ENCODE measurements at places on chromosomes 3 and 15. TPM values are rescaled to one million over a fixed set of nuclear protein-coding genes. Genes with fewer than 3 reads are reported as not detected.

DNA sequence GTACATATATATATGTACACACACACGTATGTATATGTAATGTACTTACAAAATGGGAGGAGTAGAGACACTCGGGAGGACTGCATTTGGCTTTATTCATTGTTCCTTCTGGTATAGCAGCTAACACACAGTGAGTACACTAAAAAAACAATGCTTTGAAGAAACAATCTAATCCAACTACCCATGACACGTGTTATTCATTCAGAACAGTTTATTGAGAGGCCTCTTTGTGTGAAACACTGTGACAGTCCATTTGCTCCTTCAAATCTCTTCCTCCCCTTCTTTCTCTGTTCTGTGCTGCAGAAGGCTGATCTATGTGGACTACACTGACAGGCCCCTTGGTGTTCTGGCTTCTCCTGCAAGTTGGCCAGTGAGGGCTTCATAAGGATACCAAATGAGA is 1075.9 kb upstream of the CFAP20DC start:
- no peak overlapping the region for H3K4me3 ChIP-seq
- no peaks in the 10 kb centered on the region for H3K4me1 ChIP-seq
- no peaks in the 10 kb centered on the region for H3K36me3 ChIP-seq
- no peak for DNase-seq
- H3K27me3 ChIP-seq, result no peaks in the 10 kb centered on the region
- H3K27ac ChIP-seq, result no peak overlapping the region

DNA sequence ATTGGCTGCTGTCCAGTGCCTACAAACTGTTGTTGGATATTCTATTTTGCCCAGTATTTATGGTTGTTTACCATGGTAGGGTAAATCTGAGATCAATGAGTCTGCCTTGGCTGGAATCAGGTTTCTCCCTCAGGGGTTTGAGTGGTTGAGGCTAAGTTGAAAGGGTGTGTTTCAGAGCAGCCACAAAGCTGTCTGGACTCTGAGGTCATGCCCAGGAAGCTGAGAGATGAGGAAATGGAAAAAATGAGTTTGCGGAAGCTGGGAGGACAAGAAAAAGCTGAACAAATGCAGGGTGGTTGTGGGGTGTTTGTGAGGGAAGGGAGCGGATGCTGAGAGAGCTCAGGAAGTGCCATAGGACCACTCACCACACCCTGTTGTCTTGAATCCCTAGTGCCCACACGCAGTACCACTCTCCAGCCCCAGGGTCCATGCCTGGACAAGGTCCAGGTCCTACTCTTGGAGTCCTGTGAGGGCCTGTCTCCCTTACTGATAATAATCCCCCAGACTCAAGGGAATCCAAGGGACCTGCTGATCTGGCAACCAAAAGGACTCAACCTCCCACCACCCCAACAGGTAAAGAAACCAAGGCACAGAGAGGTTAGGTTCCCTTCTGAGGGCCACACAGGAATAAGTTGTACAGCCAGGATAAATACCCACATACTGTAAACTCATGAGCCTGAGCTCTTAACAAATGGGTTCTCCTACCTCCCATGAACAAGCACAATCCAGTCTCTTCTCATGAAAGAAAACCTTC is 81.6 kb downstream of the PPCDC start:
- peaks cover 13% of the 10 kb centered on the region for H3K4me1 ChIP-seq
- H3K27me3 ChIP-seq, result no peaks in the 10 kb centered on the region

DNA sequence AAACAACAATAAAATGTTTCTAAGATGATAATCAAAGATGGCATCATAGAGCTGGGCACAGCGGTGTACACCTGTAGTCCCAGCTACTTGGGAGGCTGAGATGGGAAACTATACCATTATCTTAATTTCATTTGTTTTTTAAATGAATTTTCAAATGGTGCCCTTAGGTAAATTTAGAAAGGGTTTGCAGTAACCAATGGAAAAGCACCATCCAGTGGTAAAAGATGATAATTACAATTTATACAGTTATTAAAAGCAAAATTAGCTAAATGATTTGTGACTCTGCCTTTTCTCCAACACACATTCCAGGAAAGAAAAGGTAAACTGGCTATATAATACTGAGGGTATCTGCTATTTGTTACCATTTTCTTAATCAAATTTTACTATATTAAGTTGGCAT is 14.4 kb upstream of the ANKRD28 start:
- no peaks in the 10 kb centered on the region for H3K27me3 ChIP-seq
- no peak overlapping the region for H3K27ac ChIP-seq
- no peaks in the 10 kb centered on the region for H3K36me3 ChIP-seq
- no peak for DNase-seq
- no peaks in the 10 kb centered on the region for H3K4me1 ChIP-seq

GRCh38 chr3:194117104-194117845 is 18.7 kb upstream of the HES1 start:
- no peak overlapping the region for H3K4me3 ChIP-seq
- no peak for DNase-seq
- H3K27me3 ChIP-seq, result no peaks in the 10 kb centered on the region
- H3K36me3 ChIP-seq, result no peaks in the 10 kb centered on the region

- H3K36me3 ChIP-seq, result no peaks in the 10 kb centered on the region
- H3K4me3 ChIP-seq, result no peak overlapping the region
- no peaks in the 10 kb centered on the region for H3K4me1 ChIP-seq
Measured at GRCh38 chr3:44825264-44825925, 36.3 kb upstream of the TMEM42 start.

GRCh38 chr3:134659391-134660045 is 8.7 kb upstream of the KY start:
- H3K36me3 ChIP-seq, result no peaks in the 10 kb centered on the region
- no peak for DNase-seq
- H3K27ac ChIP-seq, result no peak overlapping the region
- H3K27me3 ChIP-seq, result no peaks in the 10 kb centered on the region
- H3K4me1 ChIP-seq, result no peaks in the 10 kb centered on the region
- no peak overlapping the region for H3K4me3 ChIP-seq

DNA sequence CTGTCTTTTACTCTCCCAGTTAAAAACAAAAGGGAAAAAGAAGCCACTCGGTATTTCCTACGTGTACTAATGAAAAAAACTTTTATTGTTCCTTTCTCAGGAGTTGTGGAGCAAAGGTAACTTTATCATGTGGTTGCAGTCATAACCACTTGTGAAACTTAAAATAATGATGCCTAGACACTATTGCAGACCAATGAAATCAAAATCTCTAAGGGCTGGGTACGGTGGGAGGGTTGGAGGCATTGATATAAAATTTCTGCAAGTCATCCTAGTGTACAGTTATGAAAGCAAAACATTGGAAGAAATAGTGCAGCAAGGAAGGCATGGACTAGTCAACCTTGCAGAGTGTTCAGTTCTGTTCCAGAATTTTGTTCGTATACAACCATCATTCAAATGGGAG is 808.8 kb downstream of the TUSC7 start:
- H3K4me1 ChIP-seq, result no peaks in the 10 kb centered on the region
- H3K27me3 ChIP-seq, result no peaks in the 10 kb centered on the region
- H3K36me3 ChIP-seq, result no peaks in the 10 kb centered on the region
- DNase-seq, result no peak
- H3K27ac ChIP-seq, result no peak overlapping the region
- H3K4me3 ChIP-seq, result no peak overlapping the region

- H3K4me1 ChIP-seq, result no peaks in the 10 kb centered on the region
- no peak overlapping the region for H3K27ac ChIP-seq
- H3K27me3 ChIP-seq, result no peaks in the 10 kb centered on the region
- no peak overlapping the region for H3K4me3 ChIP-seq
- DNase-seq, result no peak
Measured at GRCh38 chr3:134839990-134840389, 44.9 kb downstream of the EPHB1 start.

- H3K27ac ChIP-seq, result no peak overlapping the region
- no peaks in the 10 kb centered on the region for H3K36me3 ChIP-seq
- no peaks in the 10 kb centered on the region for H3K4me1 ChIP-seq
Measured at GRCh38 chr3:9020426-9020825, 57.2 kb upstream of the RAD18 start.

GRCh38 chr3:99534951-99535704 is 103.3 kb upstream of the COL8A1 start:
- DNase-seq, result no peak
- H3K4me1 ChIP-seq, result peaks cover 5% of the 10 kb centered on the region
- H3K36me3 ChIP-seq, result no peaks in the 10 kb centered on the region
- no peaks in the 10 kb centered on the region for H3K27me3 ChIP-seq
- no peak overlapping the region for H3K27ac ChIP-seq

DNA sequence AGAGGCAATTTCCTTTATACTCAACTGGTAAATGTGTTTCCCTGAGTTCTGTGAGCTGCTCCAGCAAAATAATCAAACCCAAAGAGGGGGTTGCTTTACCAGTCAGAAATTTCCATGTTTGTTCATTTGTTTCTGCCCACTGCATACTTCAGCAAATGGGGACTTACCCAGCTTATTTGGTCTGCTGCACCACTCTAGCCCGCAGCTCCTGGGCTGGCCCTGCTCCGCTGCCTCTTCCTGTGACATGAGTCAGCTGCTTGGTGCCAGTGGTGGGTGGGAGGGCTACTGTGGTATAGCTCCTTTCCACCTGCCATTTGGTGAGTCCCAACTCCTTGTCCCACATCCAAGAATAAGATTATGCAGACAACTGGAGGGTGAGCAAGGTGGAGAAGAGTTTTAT is 644.2 kb downstream of the MCTP2 start:
- H3K4me1 ChIP-seq, result no peaks in the 10 kb centered on the region
- no peaks in the 10 kb centered on the region for H3K27me3 ChIP-seq
- no peak overlapping the region for H3K4me3 ChIP-seq
- no peaks in the 10 kb centered on the region for H3K36me3 ChIP-seq
- DNase-seq, result no peak
- no peak overlapping the region for H3K27ac ChIP-seq

GRCh38 chr3:184811999-184812661 is at the start of gene VPS8:
Gene VPS8 (plus strand): TSS chr3:184812166. CDS start chr3:184824633, 12,467 bp downstream.
- H3K4me1 ChIP-seq, result no peaks in the 10 kb centered on the region
- no peaks in the 10 kb centered on the region for H3K36me3 ChIP-seq
- no peaks in the 10 kb centered on the region for H3K27me3 ChIP-seq
- peak within 1 kb of the TSS; percentile 93 for H3K4me3 ChIP-seq
- peak; percentile 82 for DNase-seq

- no peak for DNase-seq
- peaks cover 2% of the 10 kb centered on the region for H3K4me1 ChIP-seq
- H3K27ac ChIP-seq, result no peak overlapping the region
- H3K27me3 ChIP-seq, result no peaks in the 10 kb centered on the region
Measured at GRCh38 chr3:132321304-132321703, 4.1 kb downstream of the ACP3 start.

GRCh38 chr15:68275165-68275746 is 2.3 kb upstream of the FEM1B start:
- H3K36me3 ChIP-seq, result no peaks in the 10 kb centered on the region
- no peaks in the 10 kb centered on the region for H3K27me3 ChIP-seq
- DNase-seq, result no peak
- peaks cover 34% of the 10 kb centered on the region for H3K4me1 ChIP-seq

- no peaks in the 10 kb centered on the region for H3K4me1 ChIP-seq
- DNase-seq, result no peak
- no peaks in the 10 kb centered on the region for H3K27me3 ChIP-seq
- no peak overlapping the region for H3K27ac ChIP-seq
- no peaks in the 10 kb centered on the region for H3K36me3 ChIP-seq
- no peak overlapping the region for H3K4me3 ChIP-seq
Measured at GRCh38 chr3:87006844-87007439, 16.0 kb upstream of the VGLL3 start.

- no peak overlapping the region for H3K27ac ChIP-seq
- no peaks in the 10 kb centered on the region for H3K27me3 ChIP-seq
- no peaks in the 10 kb centered on the region for H3K36me3 ChIP-seq
- H3K4me1 ChIP-seq, result no peaks in the 10 kb centered on the region
- H3K4me3 ChIP-seq, result no peak overlapping the region
- DNase-seq, result no peak
Measured at GRCh38 chr3:102619361-102619760, 184.5 kb downstream of the ZPLD1 start.

DNA sequence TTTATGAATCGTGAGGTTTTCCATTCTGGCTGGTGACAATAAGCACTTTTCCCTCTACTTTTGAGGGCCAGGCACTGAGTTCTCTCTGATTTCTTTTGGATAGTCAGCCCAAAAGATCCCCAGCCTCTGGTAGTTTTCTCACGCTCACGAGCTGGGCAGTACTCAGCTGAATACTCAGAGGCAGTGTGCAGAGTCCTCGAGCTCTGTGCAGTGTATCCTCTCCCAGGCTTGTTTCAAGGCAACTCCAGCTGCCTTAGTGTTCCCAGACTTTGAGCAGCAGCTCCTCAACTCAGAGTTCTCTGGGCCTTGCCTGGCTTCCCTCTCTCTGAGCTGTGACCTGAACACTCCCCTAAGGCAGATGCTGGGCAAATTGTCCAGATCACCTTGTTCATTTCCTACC is 59.1 kb upstream of the IQSEC1 start:
- no peak overlapping the region for H3K4me3 ChIP-seq
- no peaks in the 10 kb centered on the region for H3K4me1 ChIP-seq
- H3K36me3 ChIP-seq, result no peaks in the 10 kb centered on the region
- H3K27me3 ChIP-seq, result no peaks in the 10 kb centered on the region
- H3K27ac ChIP-seq, result no peak overlapping the region

- no peak overlapping the region for H3K4me3 ChIP-seq
- DNase-seq, result no peak
- H3K4me1 ChIP-seq, result no peaks in the 10 kb centered on the region
- no peaks in the 10 kb centered on the region for H3K36me3 ChIP-seq
Measured at GRCh38 chr15:69305204-69305931, 6.7 kb downstream of the PAQR5 start.

DNA sequence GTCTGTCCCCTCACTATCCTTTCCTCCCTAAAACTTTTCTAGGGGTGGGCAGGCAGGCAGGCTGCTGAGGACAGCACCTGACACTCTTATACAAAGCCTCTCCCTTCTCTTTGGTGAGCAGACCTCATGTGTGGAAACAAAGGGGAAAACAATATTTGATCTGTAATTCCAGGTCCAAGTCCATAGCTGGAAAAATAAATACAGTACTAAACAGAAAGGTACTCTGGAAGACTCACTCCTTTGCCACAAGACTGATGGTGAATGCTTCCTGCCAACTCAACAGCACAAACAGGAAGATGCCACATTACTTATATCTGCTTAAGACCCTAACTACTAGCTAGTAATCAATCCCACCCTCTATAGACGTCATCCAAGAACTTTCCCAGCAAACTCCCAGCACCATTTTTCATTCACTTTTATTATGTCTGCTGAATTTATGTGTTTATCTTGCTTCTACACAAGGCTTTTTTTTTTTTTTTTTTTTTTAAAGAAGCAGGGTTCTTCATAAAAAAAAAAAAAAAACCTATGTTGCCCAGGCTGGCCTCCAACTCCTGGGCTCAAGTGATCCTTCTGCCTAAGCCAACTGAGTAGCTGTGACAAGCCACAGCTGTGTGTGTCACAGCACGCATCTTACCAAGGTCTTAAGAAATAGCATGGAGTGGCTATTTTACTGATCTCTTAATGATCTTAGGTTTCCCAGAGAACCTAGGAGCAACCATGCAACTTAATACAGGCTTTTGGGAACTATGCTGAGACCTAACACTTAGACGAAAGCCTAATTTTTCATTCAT is 44.2 kb upstream of the CSPG5 start:
- no peak overlapping the region for H3K27ac ChIP-seq
- H3K4me1 ChIP-seq, result no peaks in the 10 kb centered on the region
- H3K27me3 ChIP-seq, result no peaks in the 10 kb centered on the region
- peaks cover 35% of the 10 kb centered on the region for H3K36me3 ChIP-seq
- H3K4me3 ChIP-seq, result no peak overlapping the region

Gene APOD
- 236 TPM for total RNA-seq

Gene PLXNA1
- 79.8 TPM for total RNA-seq

Gene ARNT2
- 6.4 TPM for total RNA-seq

Gene CACNA2D3
- total RNA-seq, result not detected

Gene MESP2
- not detected for total RNA-seq

Gene PARP15
- not detected for total RNA-seq

Gene PCOLCE2
- 58.1 TPM for total RNA-seq

Gene ANKDD1A
- total RNA-seq, result 28.6 TPM

All from ascending aorta (tissue), 2 donors.